IMR-90 (cell line): ENCODE measurements at places on chromosomes 2 and 18. TPM values are rescaled to one million over a fixed set of nuclear protein-coding genes. Genes with fewer than 3 reads are reported as not detected.

The COLEC11 gene
- polyA plus RNA-seq = 0.24 and 0.55 TPM in 2 replicates

The MTIF2 gene
- 9.5 and 10.8 TPM in 2 replicates for polyA plus RNA-seq

DNA sequence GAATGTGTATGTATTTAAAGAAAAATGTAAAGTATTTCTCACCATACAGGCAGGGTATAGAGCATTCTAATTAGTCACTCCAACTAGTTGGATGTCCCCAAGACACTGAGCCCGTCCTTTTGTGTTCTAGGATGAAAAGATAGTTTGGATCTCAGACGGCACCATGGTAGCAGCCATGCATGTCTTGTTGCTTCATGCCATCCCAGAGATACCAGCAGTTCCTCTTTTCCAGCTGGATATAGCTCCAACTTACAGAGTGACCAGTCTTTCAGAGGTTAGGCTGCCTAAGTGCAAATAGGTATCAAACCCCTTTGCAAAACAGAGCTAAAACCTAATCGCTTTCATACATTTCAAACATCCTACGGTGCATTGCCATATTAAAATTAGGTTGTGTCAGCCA, 275.3 kb downstream of the MTX2 start:
- DNase-seq = no peak

The CPLX4 gene
- not detected in 2 replicates for polyA plus RNA-seq

DNA sequence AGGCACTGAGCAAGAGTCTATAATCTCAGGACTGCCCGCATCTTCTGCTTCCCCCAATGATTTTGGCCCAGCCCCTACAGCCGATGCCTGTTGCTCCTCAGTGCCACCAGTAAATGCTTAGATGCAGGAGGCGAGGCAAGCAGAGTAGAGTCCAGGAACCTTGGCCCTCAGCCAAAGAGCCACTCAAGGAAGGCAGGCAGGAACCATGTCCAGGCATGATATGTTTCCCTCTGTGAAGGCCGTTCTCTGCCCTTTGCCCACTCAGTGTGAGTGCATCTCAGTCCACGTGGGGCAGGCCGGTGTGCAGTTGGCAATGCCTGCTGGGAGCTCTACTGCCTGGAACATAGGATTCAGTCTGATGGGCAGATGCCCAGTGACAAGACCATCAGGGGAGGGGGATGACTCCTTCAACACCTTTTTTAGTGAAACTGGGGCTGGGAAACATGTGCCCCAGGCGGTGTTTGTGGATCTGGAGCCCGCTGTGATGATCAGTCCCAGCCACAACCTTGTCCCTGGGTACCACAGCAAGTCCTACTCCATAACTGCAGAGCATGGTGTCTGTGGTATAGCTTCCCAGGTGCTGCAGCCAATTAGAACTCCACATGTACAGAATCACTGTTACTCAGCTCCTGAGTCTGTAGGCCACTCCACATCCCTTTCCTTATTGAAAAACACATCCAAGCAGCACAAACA, 9.7 kb upstream of the DNAJB2 start:
- DNase-seq = no peak

- peak; percentile 65 for DNase-seq
These were observed 73.6 kb downstream of the CD226 start for GRCh38 chr18:69874058-69874457.

DNA sequence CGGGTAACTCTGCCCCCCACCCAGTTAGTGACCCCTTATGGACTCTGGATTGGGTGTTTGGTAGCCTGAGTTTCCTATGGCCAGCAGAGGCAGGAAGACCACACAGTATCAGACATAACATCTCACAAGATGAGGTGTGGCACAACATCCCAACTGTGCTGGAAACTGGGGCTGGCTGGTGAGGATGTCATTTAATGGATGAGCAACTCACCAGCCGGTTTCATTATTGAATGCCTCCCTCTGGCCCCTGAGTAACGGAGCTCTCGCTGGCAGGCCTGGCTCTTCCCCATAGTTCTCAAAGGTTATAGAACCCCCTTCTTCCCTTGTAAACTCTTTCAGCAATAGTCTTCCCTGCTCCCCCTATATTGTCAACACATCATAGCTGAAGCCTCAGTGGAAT, 195.0 kb downstream of the BCL11A start:
- no peak for DNase-seq

The SNTG2 gene
- polyA plus RNA-seq = 0.17 TPM in 1 of 2 replicates, not detected in the other

The WDPCP gene
- 2.0 and 2.2 TPM in 2 replicates for polyA plus RNA-seq

The GALR1 gene
- not detected in 2 replicates for polyA plus RNA-seq

DNA sequence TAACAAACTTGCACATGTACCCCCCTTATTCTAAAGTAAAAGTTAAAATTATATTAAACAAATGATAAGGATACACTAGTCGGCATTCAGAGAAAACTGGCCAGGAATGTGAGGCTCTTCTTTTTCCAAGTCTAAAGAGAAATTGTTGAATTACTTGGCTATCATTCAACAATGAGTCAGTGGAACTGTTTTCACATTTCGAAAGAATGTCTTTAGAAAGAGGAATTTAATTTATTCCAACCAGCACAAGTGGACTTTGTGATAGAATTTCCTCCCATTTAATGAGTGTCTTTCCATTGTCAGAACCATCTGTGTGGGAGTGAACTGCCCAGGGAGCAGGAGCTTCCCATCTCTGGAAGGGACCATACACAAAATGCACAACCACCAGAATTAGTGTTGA, 792.2 kb downstream of the EPHA4 start:
- peak; percentile 92 for DNase-seq

GRCh38 chr2:88828397-88829137, 137.1 kb downstream of the RPIA start:
- DNase-seq = peak; percentile 29

GRCh38 chr18:6352275-6352674, 62.4 kb downstream of the L3MBTL4 start:
- DNase-seq = no peak

DNA sequence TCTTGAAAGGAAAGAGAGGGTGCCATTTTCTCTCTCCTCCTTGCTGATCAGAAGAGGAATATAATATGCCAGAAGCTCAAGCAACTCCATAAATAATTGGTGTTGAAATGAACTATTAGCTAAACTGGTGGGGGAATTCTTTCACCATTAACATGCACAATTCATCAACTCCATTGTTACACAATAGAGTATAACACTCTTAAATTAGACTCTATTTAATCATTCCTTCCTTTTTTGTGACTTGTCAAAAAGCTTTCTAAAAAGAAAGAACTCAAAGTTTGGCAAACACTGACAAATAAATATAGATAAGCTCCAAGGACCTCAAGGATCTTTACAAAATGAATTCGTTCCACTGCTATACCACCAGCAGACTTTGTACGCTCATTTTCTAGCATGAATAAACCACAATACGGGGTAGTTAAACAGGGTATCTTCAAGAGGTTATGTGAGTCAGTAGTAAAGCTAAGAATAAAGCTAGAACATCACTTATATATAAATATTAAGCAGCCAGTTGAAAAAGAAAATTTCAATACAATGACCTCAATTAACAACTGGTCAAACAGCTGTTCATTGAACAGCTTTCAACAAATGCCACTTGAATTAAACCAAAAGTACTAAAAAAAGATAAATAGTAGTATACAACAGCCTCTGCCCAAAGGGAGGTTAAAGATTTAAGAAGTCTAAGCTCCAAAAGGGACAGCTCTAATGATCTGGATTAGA, 6.4 kb downstream of the TRAK2 start:
- DNase-seq = no peak

- peak; percentile 13 for DNase-seq
These were observed 52.0 kb downstream of the TEKT4 start for GRCh38 chr2:94923196-94923595.

DNA sequence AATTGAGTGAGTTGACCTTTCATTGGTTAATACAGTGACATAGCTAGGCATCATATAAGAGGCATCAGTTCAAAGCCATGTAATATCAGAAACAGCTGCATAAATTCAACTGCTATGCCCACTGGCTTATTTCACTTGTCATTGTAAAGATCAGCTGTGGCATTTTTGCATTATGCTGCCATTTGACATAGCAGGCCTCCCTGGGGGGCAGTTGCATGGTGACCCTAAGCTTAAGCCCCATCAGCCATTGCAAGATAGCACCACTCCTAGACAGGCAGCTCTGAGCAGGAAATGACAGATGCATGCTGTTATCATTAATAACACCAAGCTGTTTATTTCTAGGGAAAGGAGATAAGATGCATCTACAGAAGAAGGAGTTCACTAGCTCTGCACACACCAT, 233.4 kb upstream of the CNTNAP5 start:
- no peak for DNase-seq

DNA sequence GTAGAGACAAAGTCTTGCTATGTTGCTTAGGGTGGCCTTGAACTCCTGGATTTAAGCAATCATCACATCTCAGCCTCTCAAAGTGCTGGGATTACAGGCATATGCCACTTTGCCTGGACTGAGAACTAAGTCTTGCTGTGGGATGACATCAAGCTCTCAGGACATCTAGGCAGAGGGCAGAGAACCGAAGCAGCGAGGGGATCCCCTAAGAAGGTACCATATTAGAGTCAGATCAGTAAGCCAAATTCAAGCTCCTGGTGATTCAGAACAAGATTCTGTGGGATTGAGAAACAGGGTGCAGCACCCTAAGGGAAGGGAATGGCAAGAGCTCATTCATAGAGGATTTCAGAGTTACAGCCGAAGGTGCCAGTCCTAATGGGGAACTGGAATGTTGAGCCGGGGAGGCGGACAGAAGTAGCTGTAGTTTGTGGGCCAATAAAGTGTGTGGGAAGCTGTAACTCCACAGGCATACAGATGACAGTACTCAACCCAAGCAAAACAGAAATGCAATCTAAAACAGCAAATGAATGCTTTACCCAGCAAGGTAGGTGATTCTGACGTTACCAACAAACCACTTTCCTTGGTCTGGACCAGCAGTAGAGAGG, 30.9 kb downstream of the EPHA4 start:
- no peak for DNase-seq

DNA sequence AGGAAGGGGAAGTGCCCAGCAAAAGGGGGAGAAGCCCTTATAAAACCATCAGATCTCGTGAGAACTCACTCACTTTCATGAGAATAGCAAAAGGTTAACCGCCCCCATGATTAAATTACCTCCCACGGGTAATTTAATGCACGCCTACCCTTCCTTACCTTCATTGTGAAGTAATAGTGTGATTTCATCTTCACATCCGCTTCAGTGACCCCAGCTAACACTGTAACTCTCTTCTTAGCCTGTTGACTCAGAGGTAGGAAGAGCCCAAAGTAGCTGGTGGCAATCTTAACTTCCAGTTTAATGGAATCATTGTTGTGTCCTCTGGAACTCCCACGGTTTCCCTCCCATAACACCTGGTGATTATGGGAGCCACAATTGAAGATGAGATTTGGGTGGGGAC, 120.5 kb downstream of the GULP1 start:
- no peak for DNase-seq

DNA sequence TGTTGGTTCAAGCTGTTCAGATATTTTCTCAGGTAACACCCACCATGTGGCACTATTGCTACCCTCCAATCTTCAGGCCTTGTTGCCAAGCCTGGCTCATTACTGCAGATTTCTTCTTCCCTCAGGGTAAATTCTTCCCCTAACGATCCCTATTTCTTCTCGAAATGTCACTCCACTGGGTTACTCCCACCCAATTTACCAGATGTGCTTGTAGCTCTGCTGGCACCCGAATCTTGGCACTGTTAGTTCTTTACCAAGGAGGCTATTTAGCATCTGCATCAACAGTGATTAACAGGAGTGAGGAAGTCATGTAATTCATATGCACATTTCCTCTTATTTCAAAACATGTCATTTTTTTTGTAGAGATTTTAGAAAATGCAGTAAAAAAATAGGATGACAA, 217.1 kb upstream of the CYRIA start:
- no peak for DNase-seq

- no peak for DNase-seq
These were observed 439.3 kb downstream of the CBLN2 start for GRCh38 chr18:72104851-72105250.

The CLEC4F gene
- polyA plus RNA-seq = not detected in 2 replicates

The BUB1 gene
- polyA plus RNA-seq = 17.6 and 19.6 TPM in 2 replicates

DNA sequence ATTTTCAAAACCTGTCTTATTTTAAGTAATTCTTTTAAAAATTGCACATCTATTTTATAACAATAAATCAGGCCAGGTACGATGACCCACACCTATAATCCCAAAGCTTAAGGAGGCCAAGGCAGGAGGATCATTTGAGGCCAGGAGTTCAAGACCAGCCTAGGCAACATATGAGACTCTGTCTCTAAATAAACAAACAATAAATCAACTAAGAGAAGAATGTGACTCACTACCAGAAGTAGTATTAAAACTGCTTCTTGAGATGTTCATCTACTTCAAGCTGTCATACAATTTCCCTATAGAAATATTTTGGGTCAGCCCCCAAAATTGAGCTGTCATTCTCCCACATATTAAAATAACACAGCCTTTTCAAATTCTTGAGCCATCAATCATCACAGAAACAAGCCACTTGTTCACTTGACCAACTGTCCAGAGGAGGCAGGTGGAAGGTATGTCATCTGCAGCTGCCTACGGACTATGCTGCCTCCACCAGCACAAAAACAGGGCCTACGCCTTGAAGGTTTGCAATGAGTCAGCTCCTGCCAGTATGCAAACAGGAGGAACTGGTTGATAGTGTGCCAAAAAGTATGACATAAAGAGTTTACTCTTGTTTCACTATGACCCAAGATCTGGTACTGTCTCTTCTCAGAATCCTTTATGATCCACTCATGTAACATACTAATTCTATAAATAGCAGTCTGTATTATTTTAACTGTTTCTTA, 33.6 kb downstream of the KIDINS220 start:
- peak; percentile 97 for DNase-seq

The ZNF519 gene
- polyA plus RNA-seq = 2.2 and 2.3 TPM in 2 replicates

The KCNK3 gene
- polyA plus RNA-seq = 0.03 and 0.17 TPM in 2 replicates

GRCh38 chr2:164887434-164888144, 46.0 kb upstream of the COBLL1 start:
- DNase-seq = no peak

DNA sequence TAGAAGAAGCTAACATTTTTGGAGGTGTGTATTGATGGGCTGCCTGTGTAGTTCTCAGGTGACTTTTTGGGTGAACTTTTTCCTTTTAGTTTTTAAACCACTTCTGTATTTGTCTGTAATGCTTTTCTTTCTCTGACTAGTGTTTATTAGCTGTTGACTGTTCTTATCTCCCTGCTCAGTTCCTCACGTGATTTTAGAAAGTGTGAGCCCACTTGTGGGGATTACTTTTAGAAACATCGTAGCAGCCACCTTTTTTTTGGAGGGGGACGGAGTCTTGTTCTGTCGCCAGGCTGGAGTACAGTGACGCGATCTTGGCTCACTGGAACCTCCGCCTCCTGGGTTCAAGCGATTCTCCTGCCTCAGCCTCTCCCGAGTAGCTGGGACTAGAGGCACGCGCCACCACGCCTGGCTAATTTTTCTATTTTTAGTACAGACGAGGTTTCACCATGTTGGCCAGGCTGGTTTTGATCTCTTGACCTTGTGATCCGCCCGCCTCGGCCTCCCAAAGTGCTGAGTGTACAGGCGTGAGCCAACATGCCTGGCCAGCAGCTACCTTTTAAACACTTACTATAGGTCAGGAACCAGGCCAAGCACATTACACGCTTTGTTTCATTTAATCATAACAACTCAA, 9.2 kb upstream of the CDKL4 start:
- no peak for DNase-seq

The EFEMP1 gene
- 198 and 219 TPM in 2 replicates for polyA plus RNA-seq
